ENCODE measurements at places on chromosomes 7 and 10. TPM values are rescaled to one million over a fixed set of nuclear protein-coding genes. Genes with fewer than 3 reads are reported as not detected.

COBL gene
- 3.6 TPM for total RNA-seq

DNA sequence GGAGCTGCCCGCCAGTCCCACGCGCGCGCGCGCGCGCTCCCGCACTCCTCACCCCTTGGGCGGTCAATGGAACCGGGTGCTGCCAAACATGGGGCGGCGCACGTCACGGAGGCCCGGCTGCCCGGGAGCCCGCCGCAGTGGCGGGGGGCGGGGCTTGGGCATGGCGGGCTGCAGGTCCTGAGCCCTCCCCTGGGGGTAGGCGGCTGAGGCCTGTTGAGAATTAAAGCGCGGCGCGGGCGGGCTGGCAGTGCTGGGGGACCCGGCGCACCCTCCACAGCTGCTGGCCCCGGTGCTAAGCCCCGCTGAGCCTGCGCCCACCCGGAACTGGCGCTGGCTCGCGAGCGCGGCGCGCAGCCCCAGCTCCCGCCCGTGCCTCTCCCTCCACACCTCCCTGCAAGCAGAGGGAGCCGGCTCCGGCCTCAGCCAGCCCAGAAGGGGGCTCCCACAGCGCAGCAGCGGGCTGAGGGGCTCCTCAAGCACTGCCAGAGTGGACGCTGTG, 634.2 kb downstream of the ANKRD7 start:
- DNase-seq = no peak

GRCh38 chr10:119207713-119208552, 562 bp downstream of the GRK5 start:
- peak; percentile 51 for DNase-seq

GRCh38 chr10:113920875-113921274, 66.4 kb downstream of the NHLRC2 start:
- no peak for DNase-seq

DNA sequence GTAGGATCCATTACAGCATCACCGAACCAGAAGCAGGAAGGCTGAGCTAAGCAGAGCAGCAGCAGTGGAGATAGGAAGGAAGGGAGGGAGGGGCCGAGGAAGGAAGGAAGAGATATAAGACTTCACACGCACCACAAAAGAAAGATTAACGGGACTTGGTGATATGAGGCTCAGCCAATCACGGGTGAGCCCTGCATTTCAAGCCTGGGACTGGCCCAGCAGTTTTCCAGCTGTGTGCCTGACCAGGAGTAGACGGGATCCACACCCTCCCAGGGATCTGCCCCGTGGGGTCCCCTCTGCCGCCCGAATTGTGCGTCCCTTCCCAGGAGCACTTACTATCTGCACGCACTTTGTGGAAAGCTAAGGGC, 16.2 kb downstream of the ATG9B start:
- DNase-seq = no peak

GRCh38 chr10:125756196-125756595, 19.4 kb downstream of the MMP21 start:
- no peak for DNase-seq

ARL3 gene
- 16.6 TPM for total RNA-seq

DNA sequence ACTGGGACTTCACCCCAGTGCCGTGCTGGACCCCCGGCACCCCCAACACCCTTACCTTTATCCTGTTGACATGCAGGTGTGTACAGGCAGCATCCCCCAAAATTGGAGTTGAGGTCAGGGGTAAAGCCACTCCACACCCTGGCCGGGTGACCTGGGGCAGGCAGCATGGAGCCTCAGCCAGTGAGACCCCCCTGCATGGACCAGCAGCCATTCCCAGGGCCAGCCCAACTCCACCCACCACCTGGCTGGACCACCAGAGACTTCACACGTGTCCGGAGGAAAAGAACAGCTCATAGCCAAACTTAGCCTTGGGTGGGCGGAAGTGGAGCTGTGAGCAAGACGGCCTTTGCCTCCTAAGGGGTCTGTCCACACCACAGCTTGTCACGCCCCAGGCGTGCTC, 413.0 kb upstream of the FOXK1 start:
- no peak for DNase-seq

- no peak for DNase-seq
Observed at GRCh38 chr7:119233015-119233414, 1008.5 kb downstream of the ANKRD7 start.

PPP1R17 gene
- not detected for total RNA-seq

GRCh38 chr7:157395206-157395605, 58.4 kb downstream of the DNAJB6 start:
- DNase-seq = no peak

DNA sequence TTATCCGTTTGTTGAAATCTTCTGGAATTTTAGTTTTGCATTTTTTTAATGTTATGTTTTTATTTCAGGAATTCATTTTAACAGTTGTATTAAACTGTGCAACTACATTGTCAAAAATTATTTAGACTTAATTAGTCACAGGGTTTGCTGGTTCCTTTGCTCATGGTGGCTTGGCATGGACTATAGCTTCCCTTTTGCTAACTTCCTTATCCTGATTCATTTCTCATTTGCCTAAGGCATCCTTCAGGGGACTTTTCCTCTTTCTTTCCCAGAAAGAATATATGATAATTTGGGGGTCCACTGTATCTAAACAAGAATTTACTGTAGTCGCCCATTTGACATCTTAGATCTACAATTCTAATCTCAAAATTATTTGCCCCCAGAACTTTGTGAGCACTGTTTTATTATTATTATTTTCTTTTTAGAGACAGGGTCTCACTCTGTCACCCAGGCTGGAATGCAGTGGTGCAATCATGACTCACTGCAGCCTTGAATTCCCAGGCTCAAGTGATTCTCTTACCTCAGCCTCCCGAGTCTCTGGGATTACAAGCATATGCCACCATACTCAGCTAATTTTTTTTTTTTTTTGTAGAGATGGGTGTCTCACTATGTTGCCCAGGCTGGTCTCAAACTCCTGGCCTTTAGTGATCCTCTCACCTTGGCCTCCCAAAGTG, 13.9 kb downstream of the FIGNL1 start:
- peak; percentile 63 for DNase-seq

KLLN gene
- total RNA-seq = 1.4 TPM

ANXA8 gene
- total RNA-seq = 0.55 TPM

DNA sequence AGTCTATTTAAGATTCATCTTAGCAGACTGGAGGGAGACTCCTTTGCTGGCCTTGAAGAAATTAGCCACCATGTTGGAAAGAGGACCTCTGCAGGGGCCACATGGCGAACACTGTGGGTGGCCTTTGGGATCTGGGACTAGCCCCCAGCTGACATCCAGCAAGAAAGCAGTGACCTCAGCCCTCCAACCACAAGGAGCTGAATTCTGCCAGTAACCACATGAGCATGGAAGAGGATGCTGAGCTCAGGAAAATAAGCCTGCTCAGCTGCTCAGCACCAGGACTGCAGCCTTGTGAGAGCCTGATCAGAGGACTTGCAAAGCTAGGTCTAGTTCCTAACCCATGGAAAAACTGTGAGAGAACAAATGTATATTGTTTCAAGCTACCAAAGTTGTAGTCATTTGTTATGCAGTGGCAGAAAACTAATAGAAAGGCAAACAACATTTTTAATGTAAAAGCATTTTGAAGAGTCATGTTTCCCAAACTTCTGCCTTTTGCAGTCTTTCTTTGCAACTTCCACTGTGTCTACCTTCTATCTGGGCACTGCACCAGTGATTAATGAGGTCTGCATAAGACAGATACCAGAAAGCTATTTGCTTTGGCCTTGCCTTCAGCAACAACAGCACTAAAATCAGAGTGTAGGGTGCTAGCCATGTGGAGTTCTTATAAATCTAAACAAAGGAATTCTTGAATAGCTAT, 183.7 kb downstream of the FGFR2 start:
- DNase-seq = peak; percentile 15

ADAM22 gene
- 1.5 TPM for total RNA-seq

GRCh38 chr7:5360451-5360850, 63.2 kb downstream of the TNRC18 start:
- no peak for DNase-seq

KIFBP gene
- total RNA-seq = 34.9 TPM

DNA sequence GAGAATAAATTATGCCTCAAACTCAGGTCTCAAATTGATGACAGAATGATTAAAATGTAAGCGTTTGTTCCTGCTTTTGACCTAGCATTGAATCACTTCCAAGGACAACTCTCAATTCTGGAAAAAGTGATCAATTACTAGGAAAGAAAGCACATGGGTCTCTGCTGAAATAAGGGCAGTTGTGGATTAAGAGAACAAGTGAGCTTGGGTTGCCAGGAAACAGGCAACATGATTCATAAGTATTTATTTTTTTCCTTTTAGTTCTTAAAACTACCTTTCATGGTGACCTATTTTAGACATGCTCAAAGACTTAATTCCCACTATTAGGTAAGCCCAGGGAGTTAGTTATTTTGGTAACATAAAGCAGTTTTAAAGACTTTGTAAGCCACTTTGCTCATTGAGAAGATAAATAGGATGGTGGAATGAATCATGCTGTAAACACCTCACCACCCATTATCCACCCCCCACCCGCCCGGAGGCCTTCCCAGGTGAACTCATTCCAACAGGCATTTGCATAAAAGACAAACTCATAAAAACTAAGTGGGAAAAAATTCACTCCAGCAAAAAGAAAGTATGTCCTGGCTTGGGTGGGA, 728.3 kb downstream of the SORCS1 start:
- DNase-seq = peak; percentile 48

AUTS2 gene
- total RNA-seq = 68.2 TPM

DNA sequence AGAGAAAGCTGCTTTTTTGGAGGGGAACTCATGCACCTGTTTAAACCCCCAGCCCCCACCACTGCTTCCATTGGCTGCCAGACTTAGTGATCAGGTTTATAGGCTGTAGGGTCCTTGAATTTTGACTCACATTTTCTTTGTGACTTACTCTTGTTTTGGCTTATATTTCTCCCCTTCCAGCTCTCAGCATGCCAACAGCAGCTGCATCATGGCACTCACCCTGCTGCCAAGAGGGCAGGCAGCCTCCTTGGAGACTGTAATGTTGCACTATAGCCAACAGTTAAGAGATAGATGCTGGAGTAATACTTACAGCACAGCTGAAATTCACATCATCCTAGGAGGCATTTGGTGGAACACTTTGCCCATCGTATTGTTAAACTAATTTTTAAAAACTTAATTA, 98.0 kb upstream of the GLCCI1 start:
- DNase-seq = no peak

All from astrocyte (in vitro differentiated cells and primary cell).